Stimulated activated naive B cell treated with anti-CD40 and anti-IgM and Interleukin-4, amounts not matched to agents 10 μg/mL and 1 μg/mL and 100 μg/mL, for 72 hours (primary cell): ENCODE measurements at places on chromosomes 4 and X.

DNA sequence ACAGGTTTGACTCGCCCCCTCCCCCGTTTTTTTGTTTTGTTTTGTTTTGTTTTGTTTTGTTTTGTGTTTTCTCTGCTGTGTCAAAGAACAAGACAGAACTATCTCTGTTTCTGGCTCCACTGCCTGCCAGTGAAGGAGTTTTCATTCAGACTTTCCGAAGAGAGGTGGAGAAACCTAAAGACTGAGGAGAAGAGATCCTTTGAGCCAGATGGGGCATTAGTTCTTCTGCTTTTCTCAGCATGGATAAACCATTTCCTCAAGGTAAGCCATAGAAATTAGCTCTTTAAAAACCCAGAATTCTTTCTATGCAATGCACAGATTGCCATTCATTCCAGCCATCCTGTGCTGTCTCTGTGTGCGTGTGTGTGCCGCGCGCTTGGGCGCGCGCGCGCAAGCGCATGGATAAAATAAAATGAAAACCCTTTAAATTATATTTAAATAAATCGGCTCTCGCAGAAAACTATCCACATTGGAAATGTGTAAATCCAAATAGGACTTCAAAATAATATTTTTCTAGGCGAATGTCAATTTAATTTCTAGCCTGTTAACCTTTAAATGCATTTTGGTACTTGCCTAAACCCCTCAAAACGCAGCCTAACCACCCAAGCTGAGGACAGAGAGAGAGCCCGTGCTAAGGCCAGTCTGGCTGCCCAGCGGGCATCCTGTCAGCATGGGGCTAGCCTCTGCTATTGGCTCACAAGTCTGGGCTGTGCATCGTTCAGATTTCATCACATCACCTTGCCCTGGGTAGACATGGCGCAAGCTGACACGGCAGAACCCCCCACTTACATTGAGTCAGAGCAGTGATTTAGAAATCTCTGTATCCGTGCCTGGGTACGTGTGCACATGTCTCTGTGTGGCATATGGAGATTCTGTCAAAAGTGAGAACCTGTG lies 113.0 kb upstream of the VAMP7 start:
- no peak for DNase-seq

GRCh38 chr4:179248821-179249220 lies 1806.6 kb upstream of the AGA start:
- no peak for DNase-seq

DNA sequence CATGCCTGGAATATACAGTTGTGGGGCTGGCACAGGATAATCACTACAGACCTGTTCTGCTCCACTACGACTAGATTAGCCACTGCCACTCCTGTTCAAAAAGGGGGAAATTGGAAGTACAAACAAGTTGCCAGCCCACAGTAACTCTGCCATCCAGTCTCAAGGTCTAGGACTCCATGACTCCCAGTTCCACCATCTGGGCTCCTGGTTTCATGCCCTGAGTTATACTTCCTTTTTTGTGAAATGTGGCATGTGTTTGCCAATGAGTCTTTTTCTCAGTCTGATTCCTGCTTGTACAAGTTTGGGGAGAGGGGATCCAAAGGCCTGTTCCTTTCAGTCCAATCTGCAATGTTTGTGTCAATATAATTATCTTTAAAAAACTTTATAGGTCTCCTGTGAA lies 1.0 kb upstream of the BLOC1S4 start:
- no peak for DNase-seq

GRCh38 chr4:151659601-151660364 lies 101.0 kb downstream of the GATB start:
- no peak for DNase-seq

DNA sequence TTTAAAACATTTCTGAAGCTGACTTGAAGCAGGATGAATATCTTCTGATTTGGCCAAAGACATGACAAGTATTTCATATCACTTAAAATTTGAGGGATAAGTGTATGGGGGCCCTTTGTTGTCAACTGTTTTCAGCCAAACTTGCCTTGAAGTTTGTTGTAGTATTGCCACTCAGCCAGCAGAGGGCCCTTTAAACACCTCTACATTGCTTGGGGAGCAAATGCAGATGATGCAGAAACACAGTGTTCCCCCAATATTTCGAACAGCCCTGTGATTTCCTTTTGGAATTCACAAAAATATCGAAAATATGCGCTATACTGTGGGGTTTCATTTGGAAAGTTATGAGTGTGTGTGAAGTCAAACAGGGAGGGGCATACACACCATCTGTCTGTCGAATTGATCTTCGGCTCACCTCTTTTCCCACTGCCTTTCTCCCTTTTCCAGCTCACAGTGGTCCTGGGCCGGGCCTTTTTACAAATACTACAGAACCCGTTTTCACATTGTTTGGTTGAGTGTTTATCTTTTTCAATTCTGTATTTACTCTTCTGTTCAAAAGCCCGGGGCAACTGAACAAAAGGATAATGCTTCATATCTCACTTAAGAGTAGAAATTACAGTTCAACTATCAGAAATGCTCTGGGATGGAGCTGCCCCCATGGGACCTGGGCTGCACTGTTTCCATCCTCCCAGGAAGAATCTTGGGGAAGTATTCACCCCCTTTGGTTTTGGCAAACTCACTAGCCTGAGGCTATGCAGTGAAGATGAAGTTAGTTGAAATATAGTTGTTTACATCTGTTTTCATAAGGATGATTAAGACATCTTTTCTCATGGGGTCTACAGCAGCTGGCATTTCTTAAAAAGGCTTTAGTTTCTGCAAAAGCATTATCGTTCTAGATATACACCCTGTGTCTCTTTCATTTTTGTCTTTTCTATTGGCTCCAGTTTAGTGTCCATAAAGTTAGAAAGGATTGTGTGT lies 137.6 kb downstream of the EGF start:
- DNase-seq = peak; percentile 6

GRCh38 chr4:77800483-77801259 lies 18.5 kb downstream of the CNOT6L start:
- DNase-seq = no peak

GRCh38 chrX:111387470-111388070 lies 24.4 kb downstream of the DCX start:
- DNase-seq = no peak

DNA sequence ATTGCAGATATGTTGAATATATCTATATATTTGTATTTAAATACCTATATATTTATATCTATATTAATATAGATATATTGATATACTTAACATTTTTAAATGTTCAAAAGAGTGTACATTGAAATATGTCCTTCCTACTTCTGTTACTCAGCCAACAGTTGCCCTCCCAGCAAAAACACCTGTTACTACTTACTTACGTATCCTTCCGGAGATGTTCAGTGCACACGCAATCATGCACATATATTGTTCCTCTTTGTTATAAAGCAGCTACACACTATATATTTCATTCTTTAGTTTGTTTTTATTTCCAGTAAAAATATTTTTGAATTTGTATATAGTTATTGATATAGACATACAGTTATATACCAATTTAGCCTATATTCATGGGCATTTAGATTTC lies 142.3 kb downstream of the ARHGAP24 start:
- no peak for DNase-seq

DNA sequence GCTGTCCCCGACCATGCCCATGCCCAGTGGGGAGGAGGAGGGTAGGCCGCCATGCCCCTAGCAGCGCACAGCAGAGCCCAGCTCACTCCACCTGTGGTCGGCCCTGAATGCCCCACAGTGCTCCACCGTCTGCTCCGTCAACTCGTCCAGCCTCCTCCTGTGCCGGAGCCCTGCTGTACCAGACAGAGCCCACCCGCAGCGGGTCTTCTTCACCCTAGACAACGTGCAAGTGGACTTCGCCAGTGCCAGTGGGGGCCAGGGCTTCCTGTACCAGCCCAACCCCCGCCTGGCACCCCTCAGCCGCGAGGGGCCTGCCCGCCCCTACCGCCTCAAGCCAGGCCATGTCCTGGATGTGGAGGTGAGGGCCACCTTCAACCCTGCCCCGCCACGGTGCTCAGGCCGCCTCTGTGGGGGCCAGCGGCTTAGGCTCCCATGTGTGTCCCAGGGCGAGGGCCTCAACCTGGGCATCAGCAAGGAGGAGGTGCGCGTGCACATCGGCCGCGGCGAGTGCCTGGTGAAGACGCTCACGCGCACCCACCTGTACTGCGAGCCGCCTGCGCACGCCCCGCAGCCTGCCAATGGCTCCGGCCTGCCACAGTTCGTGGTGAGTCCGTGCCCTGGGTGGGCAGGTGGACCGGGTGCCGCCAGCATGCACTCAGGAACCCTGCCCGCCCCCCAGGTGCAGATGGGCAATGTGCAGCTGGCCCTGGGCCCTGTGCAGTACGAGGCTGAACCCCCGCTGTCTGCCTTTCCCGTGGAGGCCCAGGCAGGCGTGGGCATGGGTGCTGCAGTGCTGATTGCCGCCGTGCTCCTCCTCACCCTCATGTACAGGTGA lies 6.9 kb upstream of the SRPK3 start:
- DNase-seq = no peak

DNA sequence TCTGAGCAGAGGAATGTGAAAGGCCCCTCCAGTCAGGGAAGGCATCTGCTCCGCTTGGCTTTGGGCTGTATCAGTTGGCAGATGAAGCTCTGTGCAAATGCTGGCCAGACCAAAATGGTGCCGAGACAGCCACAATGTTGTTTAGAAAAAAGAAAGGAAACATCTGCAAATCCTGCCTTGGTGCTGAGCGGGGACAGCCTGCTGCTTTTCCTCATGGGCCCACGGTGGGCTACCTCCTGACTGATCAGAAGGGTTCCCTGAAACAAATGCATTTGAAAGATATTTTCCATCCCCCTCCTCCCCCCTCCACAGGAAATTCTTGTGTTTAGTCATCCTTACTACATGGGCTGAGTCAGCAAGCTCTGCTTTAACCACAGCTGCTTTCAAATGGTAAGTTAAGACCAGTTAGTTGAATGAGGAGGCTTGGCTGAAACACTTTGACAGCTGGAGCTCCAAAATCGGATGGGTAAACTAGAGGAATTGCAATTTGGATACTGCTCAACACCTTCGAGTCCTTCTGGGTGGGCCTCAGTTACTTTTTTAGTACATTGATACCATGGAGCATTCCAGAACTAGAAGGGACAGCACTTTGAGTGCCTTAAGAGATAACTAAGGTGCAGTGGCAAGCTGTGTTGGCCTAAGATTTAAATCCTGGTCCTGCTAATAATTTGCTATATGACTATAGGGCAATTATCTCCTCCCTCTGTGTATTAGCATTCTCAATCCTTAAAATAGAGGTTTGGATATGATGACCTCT lies 36.0 kb downstream of the PLAC1 start:
- DNase-seq = no peak

DNA sequence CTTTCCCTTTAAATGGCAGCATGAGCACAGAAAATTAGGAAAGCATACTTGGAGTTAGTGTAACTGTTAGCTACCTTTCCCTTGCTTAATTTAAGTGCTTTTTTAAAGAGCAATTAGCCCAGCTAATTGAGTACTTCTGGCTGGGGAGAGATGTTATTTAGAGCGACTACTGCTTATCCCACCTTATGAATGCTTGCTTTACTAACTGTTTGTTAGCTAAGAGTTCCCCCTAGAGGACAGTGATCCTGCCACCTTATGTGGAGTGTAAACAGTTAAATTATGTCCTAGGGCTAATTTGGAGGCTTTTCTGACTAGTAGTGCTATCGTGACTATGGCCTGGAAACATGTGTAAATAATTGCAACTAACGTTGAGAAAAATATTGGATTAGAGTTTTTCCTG lies 909.4 kb downstream of the FSTL5 start:
- DNase-seq = no peak
